ENCODE measurements at places on chromosomes 1 and 21.

DNA sequence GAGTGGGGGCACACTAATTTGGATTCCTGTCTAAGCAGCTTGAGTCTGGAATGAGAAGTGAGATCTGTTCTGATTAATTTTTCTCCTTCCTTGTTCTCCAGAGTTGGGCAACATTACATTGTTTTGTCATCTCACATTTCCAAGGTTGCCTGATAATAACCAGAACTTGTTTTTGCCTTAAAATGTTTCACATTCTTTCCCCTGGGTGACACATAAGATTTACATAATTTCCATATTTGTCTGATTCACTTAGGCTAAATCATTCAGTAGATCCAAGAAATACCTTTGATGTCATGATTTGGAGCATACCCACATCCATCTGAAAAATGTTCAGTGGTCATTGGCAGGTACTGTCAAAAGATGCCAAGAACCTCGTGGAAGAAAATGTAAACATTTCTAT lies 60.3 kb downstream of the XCL2 start:
- DNase-seq = no peak

DNA sequence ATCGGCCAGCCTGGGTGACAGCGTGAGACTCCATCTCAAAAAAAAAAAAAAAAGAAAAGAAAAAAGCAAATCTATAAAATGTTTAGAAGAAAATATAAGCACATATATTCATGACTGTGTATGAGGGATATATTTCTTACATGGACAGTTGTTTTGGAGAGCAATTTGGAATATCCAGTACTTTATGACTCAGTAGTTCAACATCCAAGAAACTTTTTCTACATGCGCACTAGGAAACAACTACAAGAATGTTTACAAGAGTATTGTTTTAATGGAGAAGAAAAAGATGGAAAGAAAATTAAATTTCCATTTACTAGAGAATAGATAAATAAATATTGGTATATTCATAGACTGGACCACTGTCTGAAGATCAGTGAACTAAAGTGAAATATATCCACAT lies 77.5 kb downstream of the MAST2 start:
- DNase-seq = no peak

DNA sequence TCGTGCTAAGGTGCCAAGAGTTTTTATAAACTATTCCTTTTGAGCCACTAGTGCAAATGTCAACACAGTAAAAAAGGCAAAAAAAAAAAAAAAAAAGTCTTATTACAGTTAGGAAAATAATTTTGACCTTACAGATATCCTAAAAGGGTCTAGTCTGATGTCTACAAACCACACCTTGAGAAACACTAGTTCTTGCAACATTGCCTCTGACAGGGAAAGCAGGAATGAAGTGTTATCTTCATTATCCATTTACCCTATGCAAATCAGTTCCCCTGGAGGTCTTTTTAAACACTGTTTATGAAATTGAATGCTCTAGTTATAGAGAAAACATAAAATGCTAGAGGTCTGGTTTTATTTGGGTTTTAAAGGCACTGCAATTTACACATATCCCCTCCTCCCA lies 115.2 kb upstream of the DMRTA2 start:
- no peak for DNase-seq

GRCh38 chr1:235632506-235633401 lies 16.8 kb downstream of the GNG4 start:
- no peak for DNase-seq

DNA sequence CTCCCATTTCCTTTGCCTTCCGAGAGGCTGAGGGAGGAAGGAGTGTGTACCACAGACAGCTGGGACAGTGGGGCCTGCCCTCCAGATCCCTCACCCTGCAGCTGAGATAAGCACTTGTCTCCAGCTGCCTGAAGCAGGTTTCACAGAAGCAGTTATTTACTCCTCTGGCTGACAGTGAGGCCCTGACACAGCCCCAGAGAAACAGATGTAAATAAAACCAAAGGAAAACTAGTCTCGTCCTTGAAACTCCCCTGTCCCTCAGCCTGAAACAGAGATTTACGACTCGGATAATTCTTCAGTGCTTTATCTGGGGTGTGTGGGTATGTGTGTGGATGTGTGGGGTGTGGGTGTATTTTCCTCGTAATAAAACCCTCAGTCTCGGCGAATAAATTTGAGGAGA lies 181.1 kb downstream of the IGSF21 start:
- no peak for DNase-seq

GRCh38 chr1:210143465-210144062 lies 89.0 kb upstream of the SERTAD4 start:
- no peak for DNase-seq

- DNase-seq = no peak
These were observed 19.0 kb downstream of the RRP1 start for GRCh38 chr21:43808367-43808766.

DNA sequence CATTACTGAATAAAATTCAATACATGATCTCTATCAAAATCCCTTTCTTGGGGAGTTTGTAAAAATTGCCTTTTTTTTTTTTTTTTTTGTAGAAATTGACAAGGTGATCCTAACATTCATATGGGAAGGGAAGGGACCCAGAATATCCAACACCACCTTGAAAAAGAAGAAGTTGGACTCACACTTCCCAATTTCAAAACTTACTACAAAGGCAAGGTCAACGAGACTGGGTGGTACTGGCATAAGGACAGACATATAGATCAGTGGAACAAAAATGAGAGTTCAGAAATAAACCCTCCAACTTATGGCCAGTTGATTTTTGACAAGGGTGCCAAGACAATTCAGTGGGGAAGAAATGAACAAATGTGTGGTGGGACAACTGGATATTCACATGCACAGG lies 31.4 kb upstream of the CLSTN1 start:
- DNase-seq = no peak

- no peak for DNase-seq
These were observed 739 bp upstream of the IFI6 start for GRCh38 chr1:27672750-27673112.

All from activated CD4-positive, CD25-positive, alpha-beta regulatory T cell (primary cell).